T-cell (primary cell): ENCODE measurements at places on chromosomes 1 and 21.
A peak's percentile ranks its signal among the peaks of the same experiment; 100 is the strongest.

GRCh38 chr1:187281085-187281484 lies 452.3 kb downstream of the PLA2G4A start:
- DNase-seq = no peak

DNA sequence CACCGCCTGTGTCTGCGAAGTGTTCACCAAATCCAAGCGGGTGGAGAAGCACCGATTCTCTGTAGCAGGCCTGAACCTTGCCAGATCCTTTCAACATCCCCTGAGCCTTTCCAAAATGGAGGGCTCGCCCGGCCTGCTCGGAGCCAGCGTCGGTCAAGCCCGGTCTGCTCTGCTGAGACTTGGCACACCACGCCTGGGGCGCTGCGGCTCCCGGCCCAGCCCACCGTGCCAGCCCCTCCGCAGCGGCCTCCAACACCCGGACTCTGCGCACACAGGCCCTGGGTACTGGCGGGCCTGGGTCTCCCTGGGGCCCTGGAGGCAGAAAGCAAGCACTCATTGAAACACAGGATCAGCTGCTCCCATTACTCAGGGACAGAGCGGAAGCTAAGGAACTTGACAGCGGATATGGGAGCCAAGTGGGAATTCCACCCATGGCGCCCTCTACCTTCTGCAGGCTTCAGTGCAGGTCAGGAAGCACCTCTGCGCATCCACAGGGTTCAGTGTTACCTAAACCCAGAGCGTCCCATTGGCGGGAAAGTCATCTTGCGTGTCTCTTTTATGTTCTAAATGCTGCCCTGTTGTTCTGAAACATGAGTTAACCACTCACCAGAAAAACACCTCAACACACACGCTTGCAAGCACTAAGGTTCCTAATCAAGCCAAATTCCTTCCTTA lies 159.9 kb downstream of the ZBTB18 start:
- DNase-seq = no peak

DNA sequence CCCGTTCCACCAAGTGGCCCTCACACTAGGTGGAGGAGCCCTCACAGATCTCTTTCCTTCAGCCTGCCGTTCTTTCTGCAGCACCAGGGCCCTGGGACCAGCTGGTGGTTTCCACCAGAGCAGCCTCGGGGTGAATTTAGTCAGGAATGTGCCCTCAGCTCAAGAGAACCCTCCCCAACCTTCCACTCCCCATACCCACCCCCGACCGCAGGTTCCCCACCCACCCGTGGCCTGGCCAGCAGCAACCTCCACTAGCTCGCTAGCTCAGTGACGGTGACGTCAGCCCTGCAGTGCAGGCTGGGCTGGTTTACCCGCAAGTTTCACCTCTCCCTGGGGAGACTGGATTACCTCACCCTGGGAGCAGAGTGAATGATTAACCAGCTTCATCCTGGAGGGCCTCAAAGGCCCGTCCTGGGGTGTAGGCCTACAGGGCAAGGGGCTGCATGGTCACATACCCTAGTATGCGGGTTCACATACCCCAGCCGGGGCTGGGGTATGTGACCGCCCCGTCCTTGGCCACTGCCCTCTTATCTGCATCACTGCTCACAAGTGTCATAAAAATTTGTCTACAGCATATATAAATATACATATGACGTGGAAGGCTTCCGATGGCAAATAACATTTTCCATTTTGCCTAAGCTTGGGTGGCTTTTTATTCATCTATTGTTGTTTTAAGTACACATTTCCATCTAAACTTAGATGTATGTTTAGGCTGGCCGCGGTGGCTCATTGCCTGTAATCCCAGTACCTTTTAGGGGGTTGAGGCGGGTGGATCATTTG lies 24.5 kb downstream of the ELF3 start:
- DNase-seq = no peak

- DNase-seq = peak; percentile 37
Measured at GRCh38 chr1:10939654-10940450, 72.6 kb upstream of the TARDBP start.

GRCh38 chr1:208344202-208344857 lies 100.1 kb upstream of the PLXNA2 start:
- no peak for DNase-seq

DNA sequence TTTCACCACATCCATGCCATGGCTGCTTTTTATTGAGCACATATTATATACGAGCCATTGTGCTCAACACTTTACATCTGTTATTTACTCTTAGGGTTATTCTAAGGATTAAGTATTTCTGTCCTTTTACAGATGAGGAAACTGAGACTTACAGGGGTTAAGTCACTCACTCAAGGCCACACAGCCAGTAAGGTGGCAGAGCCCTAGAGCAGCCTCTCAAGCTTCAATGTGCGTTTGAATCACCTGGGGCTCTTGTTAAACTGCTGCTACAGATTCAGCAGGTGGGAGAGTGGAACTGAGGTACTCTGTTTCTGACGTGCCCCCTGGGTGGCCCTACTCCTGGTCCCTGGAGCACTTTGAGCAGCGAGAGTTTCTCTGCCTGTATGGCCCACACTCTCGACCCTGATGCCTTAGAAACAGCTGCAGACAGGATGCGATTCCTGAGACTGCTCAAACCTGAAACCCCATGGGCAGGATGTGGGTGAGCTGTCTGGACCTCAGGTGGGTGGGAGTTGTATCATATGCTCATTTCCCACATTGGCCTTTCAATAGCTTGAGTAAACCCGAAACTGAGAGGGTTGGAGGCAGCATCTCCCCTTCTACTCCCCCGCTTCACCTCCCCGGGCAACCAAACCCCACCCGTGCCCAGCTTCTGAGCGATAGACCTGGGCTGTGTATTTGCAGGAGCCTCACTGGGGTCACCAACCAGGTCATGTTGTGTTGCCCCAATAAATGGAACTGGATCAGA lies 59.3 kb downstream of the MAN1C1 start:
- peak; percentile 62 for DNase-seq

DNA sequence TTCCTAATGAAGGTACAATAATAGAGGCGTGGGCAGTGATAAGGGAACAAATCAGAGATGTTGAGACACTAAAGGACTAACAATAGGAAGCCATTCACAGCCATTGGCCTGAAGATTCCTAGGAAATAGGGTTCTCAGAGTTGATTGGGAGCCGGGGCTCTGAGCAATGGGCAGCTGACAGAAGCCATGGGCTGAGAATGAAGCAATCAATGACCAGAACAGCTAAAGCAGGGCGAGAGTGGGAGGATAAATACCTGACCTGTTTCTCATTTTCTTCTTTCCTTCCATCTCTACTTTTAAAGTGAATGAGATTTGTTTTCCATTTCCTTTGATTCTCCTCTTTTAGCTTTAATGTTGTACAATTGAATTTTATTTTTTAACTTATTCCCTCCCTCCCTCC lies 774.7 kb upstream of the ADGRL4 start:
- no peak for DNase-seq

DNA sequence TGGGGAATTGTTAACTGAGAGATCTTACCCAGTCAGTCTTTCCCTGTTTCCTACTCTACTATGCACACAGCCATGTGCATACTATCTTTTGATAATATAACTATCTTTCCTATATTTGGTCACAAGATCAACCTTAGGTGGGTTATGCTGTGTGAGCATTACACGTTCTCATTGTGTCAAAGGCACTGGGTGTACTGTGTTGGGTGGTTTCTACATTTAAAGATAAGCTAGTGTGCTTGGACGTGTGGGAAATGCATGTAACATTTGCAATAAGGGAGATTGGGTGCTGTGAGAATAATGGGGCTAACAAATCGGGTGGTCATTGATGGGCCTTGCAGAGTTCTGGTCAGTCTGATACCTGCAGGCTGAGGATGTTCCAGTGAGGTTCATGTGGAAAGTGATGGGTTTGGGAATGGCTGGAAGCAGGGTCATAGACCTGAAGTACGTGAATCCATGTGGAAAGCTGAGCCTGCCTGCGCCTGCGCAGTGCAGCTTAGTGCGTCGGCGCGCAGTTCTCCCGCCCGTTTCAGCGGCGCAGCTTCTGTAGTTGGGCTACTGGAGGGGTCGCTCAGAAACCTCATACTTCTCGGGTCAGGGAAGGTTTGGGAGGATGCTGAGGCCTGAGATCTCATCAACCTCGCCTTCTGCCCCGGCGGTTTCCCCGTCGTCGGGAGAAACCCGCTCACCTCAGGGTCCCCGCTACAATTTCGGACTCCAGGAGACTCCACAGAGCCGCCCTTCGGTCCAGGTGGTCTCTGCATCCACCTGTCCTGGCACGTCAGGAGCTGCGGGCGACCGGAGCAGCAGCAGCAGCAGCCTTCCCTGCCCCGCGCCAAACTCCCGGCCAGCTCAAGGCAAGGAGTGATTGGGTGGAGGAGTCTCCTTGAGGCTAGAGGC lies at the start of gene MSH4:
MSH4 (plus strand) TSS at position 507 of the 897 bp plus-strand sequence; CDS start at position 611, 104 bp downstream.
- no peak for DNase-seq

DNA sequence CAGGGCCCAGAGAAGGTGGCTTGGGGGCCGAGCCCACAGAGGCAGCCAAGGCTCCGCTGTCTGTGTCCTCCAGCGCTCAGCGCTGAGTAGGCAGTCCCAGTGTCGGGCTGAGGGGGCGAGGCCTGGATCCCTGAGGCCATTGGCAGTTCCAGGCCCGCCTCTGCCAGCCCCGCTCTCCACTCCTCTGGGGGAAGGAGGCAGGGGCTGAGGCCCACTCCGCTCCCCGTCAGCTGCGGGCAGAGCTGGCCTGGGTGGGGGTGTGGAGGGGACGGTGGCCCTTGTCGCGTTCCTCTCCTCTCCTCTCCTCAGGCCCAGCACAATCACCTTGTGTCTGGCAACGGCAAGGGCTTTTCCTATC lies 132.8 kb downstream of the CASZ1 start:
- DNase-seq = no peak
